ENCODE measurements at places on chromosomes 12 and 14.

- DNase-seq = no peak
Measured at GRCh38 chr12:1517734-1518525, 76.5 kb downstream of the FBXL14 start.

GRCh38 chr14:84826294-84826693 is 703.6 kb upstream of the FLRT2 start:
- DNase-seq = no peak

DNA sequence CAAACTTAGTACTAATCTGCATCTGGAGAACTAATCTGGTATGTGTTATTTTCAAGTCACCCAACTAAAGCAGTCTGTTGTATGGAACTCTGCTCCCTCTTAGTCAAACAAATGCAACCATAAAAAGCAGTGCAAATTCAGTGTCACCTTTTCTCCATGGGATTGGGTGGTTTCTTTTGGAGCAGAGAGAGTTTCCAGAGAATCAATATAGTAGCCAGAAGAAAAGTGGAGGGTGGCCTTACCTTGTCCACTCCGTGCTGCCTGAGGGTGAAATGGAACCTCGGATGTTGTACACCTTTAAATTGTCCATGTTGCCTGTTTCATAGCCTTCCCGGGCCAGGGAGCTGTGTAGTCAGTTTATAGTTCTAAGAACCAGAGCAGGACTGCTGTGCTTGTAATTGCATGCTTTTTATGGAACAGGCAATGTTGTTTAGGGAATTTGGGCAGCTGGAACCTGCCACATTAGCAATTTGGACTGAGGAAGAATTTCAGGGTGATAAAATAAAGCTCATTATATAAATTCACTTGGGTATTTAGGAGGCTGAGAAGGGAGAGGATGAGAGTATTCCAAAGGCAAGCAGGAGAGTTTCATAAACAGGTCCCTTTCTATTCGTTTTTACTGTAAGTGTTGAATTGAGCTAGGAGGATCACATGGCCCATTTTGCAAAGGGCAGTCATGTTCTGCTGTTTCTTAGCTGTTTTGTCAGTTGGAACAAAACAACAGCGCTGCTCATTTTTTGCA is 60.5 kb downstream of the CRADD start:
- DNase-seq = no peak

GRCh38 chr14:65476273-65476941 is 63.9 kb downstream of the FUT8 start:
- no peak for DNase-seq

DNA sequence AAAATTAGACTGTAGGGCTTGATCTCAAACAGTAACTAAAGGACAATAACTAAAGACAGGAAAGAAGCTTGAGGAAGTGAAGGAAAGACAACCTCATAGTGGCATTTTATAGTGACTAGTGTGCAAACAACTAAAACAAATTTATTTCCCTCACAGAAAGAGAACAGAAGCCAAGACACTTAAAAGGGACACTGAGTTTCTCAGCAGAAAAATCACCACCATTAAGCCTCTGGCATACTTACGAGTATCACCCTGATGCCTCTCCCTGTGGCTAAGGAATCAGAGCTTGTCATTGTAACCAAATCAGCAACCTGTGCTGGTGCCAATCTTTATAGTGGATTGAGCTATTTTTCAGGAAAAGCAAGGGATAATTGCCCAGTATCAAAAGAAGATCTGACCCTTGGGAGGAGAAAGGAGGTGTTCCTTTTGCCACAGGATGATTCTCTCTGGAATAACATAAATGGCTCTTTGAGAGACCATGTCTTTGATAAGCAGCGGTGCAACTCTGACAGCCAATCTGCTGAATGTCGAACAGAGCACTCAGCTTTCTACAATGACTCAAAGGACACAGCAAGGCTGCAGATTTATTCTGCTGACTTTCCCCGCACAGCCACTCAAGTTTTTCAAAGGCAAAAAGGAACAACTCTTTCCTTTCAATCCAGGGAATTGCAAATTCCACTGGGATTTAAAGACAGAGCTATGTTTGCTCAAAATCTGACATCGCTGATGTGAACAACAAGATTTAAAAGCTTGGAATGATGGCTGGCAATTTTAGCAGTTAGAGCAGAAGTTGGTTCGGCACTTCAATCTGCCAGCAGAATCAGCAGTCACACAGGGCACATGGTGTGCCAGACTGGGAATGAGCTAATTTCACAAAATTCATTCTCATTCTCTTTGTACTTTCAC is 34.6 kb downstream of the ATF7 start:
- no peak for DNase-seq

DNA sequence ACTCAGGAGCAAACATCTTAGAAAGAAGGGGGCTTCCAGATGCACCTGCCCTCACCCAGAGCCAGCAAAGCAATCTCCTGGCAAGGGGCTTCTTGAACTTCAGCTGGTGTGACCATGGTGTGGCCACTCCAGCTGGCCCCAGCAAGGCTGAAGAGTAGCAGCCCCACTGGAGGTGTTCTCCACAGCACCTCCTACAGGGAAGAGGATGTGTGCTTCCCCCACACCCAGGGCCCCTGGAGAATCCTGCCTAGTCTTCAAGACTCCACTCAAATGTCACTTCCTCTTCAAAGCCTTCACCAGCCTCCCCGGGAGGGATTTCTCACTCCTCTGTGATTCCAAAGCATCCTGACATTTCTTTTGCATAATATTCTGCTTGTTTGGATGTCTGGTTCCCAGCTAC is 8.5 kb downstream of the RAB15 start:
- no peak for DNase-seq

DNA sequence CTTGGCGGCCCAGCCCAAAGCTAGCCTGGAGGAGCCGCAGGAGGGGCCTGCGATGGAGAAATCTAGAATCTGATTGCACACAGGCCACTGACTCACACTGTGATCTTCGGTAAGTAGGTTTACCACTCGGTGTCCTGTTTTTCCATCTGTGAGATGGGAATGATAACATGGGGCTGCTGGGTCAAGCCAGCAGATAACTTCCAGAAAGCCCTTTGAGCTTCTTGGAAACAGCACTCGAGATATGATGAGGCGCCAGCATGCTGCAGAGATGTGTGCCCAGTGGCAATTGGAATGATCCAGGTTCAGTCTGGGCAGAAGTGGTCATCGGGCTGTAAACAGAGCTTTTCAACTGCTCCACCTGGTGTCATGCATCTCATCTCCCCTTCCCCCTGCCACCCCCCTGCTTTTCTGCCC is 771.3 kb upstream of the TBX3 start:
- DNase-seq = no peak

DNA sequence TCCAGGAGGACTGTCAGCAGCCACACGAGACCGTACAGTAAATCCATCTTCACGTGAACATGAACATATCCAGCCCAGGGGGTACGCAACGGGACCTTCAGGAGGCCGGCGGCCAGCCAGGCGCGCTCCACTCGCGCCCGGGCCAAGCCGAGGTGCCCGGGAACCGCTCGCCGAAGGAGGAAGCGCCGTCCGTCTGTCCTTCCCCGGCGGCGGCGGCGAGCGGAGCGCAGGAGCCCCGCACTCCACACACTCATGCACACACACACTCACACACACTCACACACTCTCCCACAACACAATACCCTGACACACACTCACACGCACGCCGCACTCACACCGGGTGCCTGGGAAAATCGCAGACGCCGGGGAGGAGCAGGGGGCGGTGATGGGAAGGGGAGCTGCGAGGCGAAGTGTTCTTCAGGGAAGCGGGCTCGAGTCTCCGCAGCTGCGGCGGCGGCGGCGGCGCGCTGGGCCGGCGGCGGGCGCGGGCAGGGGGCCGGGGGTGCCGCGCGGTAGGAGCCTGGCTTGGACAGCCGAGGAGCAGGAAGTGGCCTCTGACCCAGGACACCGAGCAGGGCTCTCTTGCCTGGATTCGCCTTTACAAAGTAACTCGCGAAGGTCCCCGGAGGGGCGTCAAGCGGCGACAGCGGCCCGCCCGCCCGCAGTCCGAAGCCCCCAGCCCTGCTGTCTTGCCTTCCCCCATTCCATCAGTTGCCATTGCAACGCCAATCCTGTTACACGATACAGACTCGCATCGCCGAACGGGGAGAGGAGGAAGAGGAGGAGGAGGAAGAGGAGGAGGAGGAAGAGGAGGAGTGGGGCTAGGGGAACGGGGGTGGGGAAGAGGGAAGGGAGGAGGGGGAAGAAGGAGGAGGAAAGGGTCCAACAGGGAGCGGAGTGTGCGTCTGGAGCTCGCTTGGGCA is 601 bp downstream of the MDGA2 start:
- DNase-seq = no peak

DNA sequence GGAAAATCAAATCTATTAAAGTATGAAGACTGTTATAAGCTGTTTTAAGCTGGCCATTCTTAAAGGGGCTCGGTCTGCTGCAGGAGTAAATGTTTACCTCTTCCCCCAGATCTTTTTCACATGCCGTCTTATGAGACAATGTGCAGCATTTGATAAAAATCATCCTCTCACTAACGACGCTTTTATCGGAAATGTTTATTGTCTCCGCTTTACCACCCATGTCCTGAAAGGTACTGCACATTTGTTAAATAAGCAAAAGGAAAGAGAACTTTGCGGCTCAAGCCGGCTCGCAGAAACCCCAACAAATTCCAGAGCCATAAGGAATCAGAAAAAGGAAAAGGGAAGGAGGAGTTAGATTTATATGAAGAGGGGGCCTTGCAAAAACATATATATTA is 137.8 kb downstream of the HMGA2 start:
- DNase-seq = no peak

DNA sequence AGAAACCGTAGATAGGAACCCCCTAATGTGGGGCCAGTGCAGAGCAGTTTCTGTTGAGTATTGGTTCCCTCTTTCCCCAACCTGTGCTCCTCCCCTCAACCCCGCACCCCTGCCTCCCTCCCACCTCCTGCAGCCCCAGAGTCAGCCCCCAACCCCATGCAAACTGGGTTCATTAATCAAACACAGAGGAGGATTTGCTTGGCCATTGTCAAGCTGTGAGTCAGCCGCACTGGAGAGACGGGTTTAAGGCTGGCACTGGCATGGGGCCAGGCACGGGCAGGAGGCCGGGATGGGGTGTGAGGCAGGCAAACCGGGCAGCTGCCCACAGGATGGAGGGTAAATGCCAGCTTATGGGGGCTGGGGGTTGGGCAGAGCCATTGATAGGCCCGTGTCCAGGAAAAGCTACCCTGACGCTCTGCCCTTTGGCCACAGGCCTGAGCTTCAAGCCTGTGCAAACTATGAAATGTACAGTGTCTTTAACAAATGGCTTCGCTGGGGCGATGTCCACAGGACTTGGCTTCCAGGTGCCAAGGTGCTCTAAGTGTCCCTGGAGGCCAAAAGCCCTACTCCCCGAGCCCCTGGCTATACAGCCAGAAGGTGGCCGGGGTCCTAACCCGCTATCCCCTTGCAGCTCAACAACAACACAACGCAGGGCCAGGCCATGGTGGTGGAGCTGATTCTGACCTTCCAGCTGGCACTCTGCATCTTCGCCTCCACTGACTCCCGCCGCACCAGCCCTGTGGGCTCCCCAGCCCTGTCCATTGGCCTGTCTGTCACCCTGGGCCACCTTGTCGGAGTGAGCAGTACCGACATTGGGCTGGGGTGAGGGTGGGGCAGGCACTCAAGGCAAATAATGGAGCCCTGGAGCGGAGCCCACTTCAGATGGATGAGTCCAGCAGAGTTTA is 1.4 kb downstream of the AQP5 start:
- DNase-seq = no peak

DNA sequence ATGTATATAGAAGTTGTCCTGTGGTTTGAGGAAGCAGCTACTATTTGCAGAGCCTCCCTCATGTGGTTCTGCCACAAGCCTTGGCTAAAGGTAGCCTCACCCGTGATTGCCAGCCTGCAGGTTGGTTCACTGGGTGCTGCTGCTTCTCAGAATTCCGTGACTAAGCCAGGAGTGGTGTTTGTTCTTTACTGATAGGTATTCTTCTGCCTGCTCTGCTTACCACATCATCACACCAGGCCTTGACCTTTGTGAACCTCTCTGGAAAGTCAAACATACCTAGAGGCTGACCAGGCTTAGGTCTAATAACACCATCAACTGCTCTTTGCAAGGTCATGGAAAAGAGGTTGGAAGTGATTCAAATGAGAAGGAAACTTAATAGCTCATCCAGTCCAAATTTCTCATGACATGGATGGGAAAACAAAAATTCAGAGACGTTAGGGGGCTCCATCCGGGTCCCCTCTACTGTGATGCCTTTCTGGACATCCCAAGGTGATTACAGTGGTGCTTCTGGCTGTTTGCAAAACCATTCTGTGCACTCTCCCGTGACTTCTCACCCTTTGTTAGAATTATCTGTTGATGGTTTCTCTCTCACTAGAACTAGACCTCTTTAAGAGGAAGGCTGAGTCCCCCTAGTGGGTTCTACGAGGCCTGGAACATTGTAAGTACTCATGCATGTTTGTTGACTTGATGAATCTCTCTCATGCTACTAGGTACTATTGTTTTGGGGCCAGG is 8.5 kb upstream of the SOCS2 start:
- DNase-seq = no peak

GRCh38 chr14:104138098-104138717 is at the start of gene KIF26A:
Gene KIF26A, plus strand, starts transcription at chr14:104138587. Its CDS starts 136 bp downstream, at chr14:104138723.
- no peak for DNase-seq

- DNase-seq = no peak
Measured at GRCh38 chr12:39064708-39065107, 159.3 kb upstream of the CPNE8 start.

- no peak for DNase-seq
Measured at GRCh38 chr12:26287671-26288381, 92.5 kb downstream of the SSPN start.

Measured in activated CD4-positive, CD25-positive, alpha-beta regulatory T cell (primary cell).